CD4-positive, alpha-beta T cell (primary cell): ENCODE measurements at places on chromosomes 13 and 19. TPM values are rescaled to one million over a fixed set of nuclear protein-coding genes. Genes with fewer than 3 reads are reported as not detected.

SHISA2 gene
- total RNA-seq, result 0.92 TPM

ZSCAN4 gene
- not detected for total RNA-seq

- DNase-seq, result no peak
Measured at GRCh38 chr13:76597868-76598267, 288.3 kb downstream of the KCTD12 start.

GRCh38 chr19:53195265-53195903, 2.2 kb upstream of the ZNF665 start:
- peak; percentile 73 for DNase-seq

DNA sequence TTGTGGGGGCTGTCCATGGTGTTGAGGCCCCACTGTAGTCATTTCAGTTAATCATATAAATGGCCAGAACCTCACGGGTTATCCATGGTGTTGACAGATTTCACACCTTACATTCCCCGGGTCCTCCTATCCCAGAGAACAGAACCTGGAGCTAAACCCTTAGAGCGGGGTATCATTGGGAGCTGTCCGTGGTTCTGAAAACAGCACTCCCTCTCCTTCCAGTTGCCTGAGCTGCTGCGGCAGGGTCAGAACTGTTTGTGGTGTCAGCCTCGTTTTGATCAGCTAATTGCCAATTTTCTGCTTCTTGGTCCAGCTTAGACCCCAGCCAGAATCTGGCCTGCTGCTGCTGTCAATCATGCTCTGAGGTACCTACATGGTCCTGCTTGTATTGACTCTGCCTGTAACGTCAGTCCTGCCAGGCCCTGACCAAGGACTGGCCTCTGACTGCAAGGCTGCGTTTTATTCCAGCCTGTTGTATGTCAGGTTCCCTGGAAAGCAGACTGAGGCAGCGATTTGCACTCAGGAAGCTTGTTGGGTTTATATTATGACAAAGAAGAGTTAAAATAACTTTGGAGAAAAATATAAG, 55.8 kb upstream of the KCTD15 start:
- DNase-seq, result no peak

DNA sequence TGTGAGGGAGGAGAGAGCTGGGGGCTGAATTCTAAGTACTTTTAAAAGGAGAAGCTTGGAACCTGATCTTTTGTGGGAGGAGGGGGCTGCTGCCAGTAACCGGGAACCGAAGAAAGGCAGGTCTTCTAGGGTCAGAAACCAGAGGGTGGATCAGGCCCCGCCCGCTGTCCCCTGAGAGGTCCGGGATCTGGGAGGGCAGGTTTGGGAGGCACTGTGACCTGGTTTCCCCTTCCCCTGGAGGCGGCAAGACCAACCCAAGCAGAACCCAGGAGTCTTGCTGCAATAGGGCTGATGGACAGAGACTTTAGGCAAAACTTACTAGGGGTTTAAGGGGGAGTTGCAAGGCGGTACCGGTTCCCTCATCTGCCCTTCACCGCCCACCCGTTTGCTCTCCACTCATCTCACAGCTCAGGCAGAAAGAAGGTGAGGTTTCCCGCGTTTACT, 707 bp upstream of the KLK8 start:
- no peak for DNase-seq

GRCh38 chr13:73062468-73062867, 3.7 kb downstream of the KLF5 start:
- no peak for DNase-seq

- no peak for DNase-seq
Measured at GRCh38 chr13:34241332-34241731, 423.4 kb downstream of the RFC3 start.

DNA sequence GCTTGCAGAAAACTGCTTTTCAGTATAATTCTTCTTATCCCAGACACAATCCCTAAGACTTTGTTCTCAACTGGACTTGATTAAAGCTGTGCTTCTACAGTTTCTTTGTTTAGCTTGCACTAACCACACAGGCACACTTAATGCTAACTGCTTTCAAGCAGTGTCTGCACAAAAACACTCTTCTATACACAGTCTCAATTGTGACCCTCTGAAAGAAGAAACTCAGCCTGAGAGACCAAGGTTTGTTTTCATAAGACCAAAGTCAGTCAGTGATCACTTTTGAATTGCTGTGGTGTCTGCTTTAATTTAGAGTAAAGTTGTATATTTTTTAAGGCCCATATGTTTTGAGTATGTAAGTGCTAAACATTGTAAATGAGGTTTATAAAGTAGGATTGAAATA, 431.2 kb downstream of the KCTD12 start:
- no peak for DNase-seq

GRCh38 chr13:85333506-85334020, 465.7 kb downstream of the SLITRK6 start:
- no peak for DNase-seq

DNA sequence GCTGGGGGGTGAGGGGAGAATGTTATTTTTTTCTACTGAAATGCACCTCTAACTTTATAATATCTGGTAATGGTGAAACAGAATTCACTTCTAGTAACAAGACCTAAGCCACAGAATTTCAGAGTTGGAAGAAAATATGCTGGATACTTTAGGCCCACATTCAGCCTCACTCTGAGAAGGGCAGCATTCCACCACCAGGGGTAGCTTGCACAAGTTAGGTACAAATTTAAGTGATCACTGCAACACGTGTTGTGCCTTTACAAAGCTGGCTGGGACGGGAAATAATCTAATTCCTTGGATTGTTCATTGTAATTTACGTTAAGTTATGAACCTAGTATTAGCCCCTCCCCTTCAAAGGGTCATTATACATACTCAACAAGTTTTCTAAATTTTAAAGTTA, 192.3 kb downstream of the RGCC start:
- DNase-seq, result no peak

DNA sequence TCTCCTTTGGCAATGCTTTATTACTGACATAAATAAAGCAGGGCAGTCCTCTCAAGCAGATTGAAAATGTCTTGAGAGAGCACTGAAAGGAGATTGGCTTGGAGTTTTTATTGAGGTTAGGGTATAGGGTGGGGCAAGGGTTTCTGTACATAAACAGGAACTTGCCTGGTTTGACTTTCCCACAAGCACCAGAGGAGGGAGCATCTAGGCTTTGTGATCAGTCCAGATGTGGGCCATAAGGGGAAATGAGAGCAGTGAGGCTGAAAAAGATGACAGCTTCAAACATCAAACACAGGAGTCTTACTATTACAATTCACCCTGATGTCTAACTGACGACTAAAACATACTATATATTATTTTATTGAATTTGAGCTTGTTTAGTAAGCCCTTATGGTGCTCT, 260.9 kb downstream of the MTUS2 start:
- DNase-seq, result no peak

DNA sequence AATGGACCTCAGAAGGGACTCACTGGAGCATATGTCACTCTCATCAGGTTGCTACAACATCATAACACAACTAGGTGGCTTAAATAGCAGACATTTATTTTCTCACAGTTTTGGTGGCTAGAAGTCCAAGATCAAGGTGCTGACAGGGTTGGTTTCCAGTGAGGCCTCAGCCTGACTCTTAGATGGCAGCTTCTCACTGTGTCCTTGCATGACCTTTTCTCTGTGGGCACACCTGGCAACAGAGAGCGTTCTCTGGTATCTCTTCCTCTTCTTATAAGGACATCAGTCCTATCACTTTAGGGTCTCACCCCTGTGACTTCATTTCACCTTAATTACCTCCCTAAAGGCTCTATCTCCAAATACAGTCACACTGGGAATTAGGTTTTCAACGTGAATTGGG, 74.5 kb downstream of the CYSLTR2 start:
- DNase-seq, result no peak

GRCh38 chr13:111046590-111047141, 68.4 kb upstream of the ARHGEF7 start:
- DNase-seq, result no peak

DNA sequence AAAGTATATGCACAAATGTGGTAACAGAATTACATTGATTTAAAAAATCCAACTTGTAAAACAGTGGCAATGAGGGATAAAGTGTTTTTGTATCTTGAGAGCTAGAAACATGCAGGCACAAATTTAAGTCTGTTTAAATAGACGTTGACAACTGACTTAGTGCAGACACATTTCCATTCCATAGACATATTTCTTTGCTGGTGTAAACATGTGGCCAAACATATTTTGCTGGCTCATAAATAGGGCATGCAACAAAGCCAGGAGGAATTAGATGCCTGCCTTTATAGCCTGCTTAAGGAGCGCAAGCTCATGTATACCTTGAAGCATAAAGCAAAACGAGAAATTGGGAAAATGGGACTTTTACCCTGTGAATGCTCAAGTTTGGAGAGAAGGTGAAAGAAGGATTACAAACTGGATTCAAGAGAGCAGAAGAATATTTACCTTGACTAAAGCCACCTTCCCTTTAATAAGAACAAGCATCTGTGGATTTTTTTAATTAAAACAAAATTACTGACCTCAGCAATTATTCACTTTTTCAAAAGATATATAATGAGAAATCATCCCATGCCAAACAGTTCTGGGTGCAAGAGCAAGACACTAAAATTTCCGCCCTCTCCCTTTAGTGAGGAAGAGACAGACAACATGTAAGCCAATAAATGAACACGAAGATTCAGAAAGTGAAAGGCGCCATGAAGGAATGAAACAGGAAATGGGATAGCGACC, 71.0 kb downstream of the DCT start:
- DNase-seq, result no peak
